ENCODE measurements at places on chromosomes 2 and 18.

DNA sequence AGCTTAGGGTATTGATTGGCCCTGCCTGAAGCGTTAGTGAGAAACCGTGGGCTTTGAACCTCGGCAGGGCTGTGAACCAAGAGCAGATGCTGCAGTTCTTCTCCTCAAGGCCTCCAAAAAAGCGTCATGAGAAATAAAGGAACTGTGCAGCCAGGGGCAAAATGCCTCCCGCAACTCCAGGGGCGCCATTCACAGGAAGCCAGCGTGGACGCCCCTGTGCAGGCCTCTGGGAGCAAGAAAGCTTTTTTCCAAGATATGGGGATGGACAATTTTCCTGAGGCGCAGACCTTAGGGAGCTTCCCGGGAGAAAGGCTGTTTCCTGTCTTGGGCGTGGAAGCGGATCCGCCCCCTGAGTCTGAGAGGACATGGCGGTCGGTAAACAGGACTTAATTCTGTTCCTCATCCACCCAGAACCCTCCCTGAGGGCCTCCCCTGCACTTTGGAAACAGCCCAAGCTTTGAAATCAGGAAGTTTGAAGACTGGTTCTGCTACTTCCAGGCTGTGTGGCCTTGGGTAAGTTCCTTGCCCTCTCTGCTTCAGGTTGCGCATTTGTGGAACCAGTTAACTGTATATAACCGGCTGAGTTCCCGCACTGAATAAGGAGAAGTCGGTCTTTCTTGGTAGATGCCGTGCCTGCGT lies 29.6 kb upstream of the CABLES1 start:
- no peak for DNase-seq

DNA sequence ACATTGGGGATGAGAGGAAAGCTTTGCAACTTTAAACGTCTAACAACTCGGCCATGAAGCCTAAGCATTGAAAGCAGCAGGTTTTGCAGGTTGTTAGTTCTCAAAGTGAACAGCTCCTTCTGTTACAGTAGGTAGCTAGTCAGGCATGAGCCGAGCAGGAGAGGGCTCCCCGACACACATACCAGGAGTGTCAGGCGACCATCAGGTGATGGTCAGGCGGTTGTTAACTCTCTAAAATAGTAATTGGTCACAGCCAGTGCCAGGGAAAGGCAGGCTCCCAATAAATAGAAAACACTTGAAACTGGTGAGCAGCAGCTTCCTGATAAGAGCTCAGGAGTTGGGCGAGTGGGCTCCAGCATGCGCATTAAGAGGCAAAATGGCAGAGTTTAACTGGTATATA lies 53.5 kb upstream of the DAPL1 start:
- DNase-seq = no peak

- DNase-seq = no peak
These were observed 159.6 kb upstream of the SIX2 start for GRCh38 chr2:45168711-45169338.

DNA sequence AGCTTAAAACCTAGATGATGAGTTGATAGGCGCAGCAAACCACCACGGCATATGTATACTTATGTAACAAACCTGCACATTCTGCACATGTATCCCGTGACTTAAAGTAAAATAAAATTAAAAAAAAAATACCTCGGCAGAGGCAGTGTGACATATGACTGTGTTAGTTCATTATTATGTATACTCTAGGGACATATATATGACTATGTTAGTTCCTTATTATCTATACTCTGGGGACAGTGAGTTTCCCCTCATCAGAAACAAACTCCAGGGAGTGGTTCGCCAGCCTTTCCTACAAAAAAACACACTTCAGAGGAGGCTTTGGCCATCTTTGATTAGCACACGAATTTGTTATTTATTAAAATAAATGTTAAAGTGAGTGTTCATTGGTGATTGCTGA lies 209.5 kb downstream of the PIEZO2 start:
- no peak for DNase-seq

GRCh38 chr18:23232331-23232730 lies 97.0 kb downstream of the CABLES1 start:
- no peak for DNase-seq

DNA sequence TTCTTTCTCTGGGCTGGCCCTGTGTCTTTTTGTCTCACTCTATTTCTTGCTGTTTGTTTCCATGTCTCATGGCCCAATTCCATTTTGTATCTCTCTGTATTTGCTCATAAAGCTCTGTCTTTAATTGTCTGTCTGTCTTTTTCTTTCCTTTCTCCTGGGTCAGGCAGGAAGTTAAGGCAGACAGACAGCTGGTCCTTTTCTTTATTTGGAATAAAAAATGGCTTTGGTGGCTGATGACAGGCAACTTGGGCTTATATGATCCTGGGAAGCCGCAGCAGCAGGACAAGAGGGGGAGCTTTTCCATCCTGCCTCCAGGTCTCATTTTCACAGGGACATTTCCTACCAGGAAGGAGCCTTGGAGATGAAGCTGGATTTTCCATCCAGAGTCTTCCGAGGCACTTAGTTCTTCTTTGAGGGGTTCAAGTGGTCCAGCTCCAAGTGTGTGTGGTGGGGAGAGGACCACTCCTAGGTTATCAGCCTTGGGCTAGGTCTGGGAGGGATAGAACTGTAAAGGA lies 138.7 kb downstream of the TDRD15 start:
- no peak for DNase-seq

- no peak for DNase-seq
These were observed 191.7 kb downstream of the FAM210A start for GRCh38 chr18:13534631-13535030.

DNA sequence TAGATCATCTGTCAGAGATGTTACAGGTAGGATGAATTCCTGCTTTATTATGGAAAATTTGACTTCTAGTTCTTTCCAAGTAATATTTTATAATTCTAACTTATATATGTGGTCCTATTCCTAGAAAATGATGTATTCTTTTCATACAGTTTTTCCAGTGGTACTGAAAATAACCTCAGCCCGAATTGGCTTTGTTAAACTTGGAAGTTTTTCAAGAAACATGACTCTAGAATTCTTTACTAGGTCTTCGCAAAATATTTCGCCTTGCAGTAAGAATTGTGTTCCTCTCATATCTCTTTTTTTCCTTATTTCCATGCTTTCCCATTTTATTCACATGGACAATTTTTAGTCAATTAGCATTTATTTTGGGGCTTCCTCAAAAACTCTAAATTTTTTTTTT lies 60.5 kb downstream of the BMPR2 start:
- DNase-seq = no peak

GRCh38 chr2:201307876-201308275 lies 47.5 kb downstream of the CASP8 start:
- no peak for DNase-seq

DNA sequence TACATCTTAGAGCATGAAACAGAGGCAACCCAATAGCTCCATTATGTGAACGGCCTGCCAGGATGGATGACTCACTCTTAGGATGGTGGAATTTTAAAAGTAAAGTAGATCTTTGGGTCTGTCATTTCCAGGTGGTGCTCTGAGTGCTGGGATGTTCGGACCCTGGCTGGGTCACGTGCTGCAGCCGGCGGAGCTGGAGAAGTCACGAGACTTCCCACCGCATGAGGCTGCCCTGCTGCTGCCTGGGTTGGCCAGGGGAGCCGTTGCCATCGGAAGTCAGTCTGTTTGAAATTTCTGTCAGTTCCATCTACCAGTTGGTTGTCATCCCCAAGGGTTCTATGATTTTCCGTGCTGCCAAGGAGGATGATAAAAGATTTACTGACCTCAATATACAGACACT lies 93.3 kb upstream of the ALKAL2 start:
- no peak for DNase-seq

DNA sequence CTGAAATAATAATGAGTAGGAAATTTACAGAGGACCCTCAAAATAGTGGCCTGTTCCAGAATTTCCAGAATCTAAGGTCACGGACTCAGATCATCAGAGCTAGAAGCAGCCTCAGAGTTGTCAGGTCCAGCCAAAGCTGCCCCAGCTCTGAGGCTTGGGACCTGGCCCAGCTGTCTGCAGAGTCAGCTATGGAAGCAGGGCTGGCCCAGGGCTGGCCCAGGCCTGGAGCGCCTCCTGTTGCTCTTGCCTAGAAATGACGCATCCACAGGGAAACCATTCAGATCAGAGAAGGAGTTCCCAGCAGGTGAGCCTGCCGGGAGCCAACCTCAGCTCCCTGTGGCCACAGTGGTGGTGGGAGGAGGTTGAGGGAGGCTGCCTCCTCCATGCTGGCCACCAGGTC lies 106.7 kb upstream of the ARL4C start:
- no peak for DNase-seq

DNA sequence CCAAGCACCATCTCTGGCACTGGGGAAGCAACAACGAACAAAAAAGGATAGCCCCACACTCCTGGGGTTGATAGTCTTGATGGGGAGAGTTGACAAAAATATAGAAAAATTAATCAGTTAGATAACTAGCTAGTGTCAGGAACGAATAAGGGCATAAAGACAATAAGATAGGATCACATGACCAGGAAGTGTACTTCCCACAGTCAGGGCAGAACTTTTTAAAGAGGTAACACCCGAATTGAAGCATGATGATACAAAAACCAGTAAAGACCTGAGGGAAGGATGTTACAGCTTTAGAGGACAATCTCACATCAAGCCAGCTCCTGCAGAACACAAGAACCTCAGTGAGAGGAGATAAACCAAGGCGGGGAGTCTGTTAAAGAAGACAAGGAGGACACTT lies 295.4 kb upstream of the CRIM1 start:
- no peak for DNase-seq

GRCh38 chr18:67510831-67511230 lies 5.7 kb downstream of the DSEL start:
- no peak for DNase-seq

- no peak for DNase-seq
These were observed 85.7 kb upstream of the APCDD1 start for GRCh38 chr18:10368456-10369453.

DNA sequence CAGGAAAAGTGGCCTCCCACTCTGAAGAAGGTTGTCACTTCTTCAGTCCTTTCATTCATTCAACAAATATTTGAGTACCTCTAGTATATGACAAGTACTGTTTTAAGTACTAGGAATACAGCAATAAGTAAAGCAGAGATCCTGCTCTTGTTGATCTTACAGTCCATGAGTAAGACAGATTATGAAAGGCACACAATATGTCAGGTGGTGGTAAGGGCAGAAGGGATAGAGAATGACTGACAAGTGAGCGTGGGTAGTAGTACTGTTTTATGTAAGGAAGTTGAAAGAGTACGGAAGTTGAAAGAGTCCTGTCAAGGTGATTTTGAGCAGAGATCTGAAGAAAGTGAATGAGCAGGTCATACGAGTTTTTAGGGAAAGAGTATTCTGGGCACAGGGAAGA lies 111.3 kb downstream of the GALNT1 start:
- DNase-seq = no peak

DNA sequence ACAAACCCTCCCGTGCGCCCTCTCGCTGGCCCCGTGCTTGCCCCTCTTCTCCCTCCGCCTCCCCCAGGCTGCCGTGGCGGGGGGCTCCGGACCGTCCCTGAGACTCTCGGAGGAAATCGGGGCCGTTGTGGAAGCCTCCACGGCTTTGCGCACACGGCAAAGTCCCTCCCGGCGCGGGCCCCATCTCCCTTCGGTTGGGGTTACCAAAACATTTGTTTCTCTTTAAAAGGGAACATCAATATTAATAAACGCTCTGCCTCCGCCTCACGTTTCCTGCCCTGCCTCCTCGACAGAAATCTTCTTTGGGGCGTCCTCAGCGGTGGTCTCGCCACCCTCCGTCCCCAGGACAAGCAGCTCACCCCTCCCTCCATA lies 3.8 kb downstream of the PAX3 start:
- DNase-seq = no peak

- no peak for DNase-seq
These were observed 585.2 kb downstream of the CCDC85A start for GRCh38 chr2:56768973-56769372.

- DNase-seq = no peak
These were observed 38.8 kb downstream of the ZNF519 start for GRCh38 chr18:14093307-14093915.

- no peak for DNase-seq
These were observed 223.9 kb upstream of the CWC22 start for GRCh38 chr2:180231015-180231414.

DNA sequence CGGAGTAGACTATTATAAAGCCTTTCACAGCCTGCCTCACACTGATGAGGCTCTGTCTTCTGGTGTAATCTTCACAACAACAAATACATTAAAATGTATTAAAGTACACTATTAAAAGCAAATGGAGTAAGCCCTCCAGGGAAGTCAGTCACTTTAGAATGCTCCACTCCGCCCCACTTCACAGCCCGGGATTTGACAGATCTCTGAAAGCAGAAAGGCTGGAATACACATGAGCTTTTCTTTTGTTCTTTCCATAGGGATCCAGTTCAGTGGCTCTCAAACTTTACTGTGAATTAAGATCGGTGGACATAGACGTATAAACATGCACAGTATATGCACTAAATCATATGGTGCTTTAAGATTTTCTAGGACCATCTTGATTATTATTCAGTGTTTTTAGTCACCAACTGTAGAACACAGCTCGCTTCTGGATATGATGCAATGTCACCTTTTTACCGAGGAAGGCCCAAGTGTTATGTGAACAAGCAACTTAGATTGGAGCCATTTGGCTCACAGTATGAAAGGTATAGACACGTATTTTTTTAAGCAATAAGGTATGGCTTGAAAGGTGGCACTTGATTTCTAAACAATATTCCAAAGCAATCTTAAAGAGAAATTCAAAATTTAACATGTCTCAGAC lies 151.1 kb downstream of the PRKCE start:
- DNase-seq = no peak

DNA sequence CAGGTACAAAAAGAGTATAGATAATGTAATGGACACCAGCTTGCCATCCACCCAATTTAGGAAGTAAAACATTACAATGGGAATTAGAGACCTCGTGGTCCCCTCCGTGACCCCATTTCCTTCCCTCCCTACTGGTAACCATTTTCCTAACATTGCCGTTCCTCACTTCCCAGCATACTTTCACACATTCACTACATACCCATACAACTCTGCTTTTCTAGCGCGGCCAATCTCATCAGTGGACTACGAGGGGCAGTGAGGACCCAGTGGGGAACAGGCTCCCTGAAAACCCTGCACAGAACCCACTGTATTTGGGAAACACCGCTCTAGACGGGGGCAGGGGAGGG lies 1.1 kb downstream of the ENOSF1 start:
- no peak for DNase-seq

GRCh38 chr2:185012643-185013042 lies 414.3 kb downstream of the ZNF804A start:
- DNase-seq = no peak

DNA sequence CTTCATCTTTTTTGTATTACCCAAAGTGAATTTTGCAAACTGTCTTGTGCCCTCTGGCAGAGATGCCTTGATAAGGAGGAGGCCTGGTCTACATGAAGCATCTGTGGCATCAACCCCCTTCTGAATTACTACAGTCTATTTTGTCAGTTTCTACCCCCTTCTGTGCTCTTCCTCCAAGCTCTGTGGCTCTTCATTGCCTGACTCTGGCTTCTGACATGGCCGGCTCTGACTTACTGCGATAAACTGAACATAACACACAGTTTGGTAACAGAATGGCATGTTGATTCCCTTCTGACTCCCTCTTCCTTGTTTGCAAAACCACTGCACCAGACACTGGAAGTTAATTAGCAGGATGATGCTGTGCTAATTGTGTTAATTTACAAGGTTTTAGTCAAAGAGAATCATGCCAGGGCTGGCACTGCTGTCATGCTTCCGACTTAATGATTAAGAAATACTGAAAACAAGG lies 122.5 kb downstream of the FIGN start:
- DNase-seq = no peak

GRCh38 chr2:75089471-75089870 lies 109.8 kb downstream of the TACR1 start:
- no peak for DNase-seq

Data from urothelium cell line (cell line).